T-helper 1 cell treated with Interleukin-12 subunit alpha and Interleukin-12 subunit beta and Interleukin-4 antibody, amounts not matched to agents 30 ng/mL and 1 ng/mL, for 36 hours (primary cell): ENCODE measurements at places on chromosomes 5 and 9. TPM values are rescaled to one million over a fixed set of nuclear protein-coding genes. Genes with fewer than 3 reads are reported as not detected.

Gene COL15A1
- 0.49 and 0.51 TPM in 2 replicates for total RNA-seq

Gene KCNV2
- total RNA-seq, result not detected in 2 replicates

Gene C5orf46
- total RNA-seq, result not detected in 2 replicates

Gene PLPP7
- not detected in 2 replicates for total RNA-seq

Gene MAMDC4
- 21.5 and 26.0 TPM in 2 replicates for total RNA-seq

Gene SEC16A
- 89.4 and 92.9 TPM in 2 replicates for total RNA-seq

Gene FCN1
- not detected in 2 replicates for total RNA-seq

Gene RASEF
- not detected in 2 replicates for total RNA-seq

Gene GABRA1
- not detected in 2 replicates for total RNA-seq

Gene OGN
- 0.15 TPM in 1 of 2 replicates, not detected in the other for total RNA-seq

Gene NME5
- total RNA-seq, result not detected in 2 replicates

Gene STC2
- total RNA-seq, result 8.6 and 12.4 TPM in 2 replicates

Gene SAP30L
- 42.0 and 44.1 TPM in 2 replicates for total RNA-seq

Gene ZFP2
- total RNA-seq, result 0.24 and 0.32 TPM in 2 replicates

Gene SYNPO
- total RNA-seq, result not detected in 2 replicates

Gene PROB1
- 5.2 TPM in 2 replicates for total RNA-seq

Gene NELFB
- 64.6 and 66.9 TPM in 2 replicates for total RNA-seq

Gene PCDHGC4
- total RNA-seq, result 0.37 TPM in 1 of 2 replicates, not detected in the other

Gene TRPM3
- total RNA-seq, result not detected in 2 replicates

Gene OR1J2
- total RNA-seq, result not detected in 2 replicates

Gene SLC22A5
- 4.8 and 5.0 TPM in 2 replicates for total RNA-seq

Gene SOX30
- 0.10 and 0.12 TPM in 2 replicates for total RNA-seq

Gene KCNIP1
- not detected in 2 replicates for total RNA-seq

Gene EGFLAM
- total RNA-seq, result not detected in 2 replicates

Gene PDE8B
- total RNA-seq, result not detected in 2 replicates

Gene DMRTA1
- total RNA-seq, result not detected in 2 replicates

Gene DBH
- 0.05 TPM in 1 of 2 replicates, not detected in the other for total RNA-seq

Gene IL17B
- not detected in 2 replicates for total RNA-seq

Gene GAPT
- total RNA-seq, result not detected in 2 replicates

Gene GADD45G
- total RNA-seq, result 33.7 and 34.2 TPM in 2 replicates

Gene MAMDC2
- total RNA-seq, result not detected in 2 replicates

Gene SERF1A
- 3.0 and 4.1 TPM in 2 replicates for total RNA-seq

Gene CEP120
- total RNA-seq, result 41.2 and 43.2 TPM in 2 replicates

Gene GPR21
- 0.32 TPM in 1 of 2 replicates, not detected in the other for total RNA-seq

Gene CAMK2A
- total RNA-seq, result not detected in 2 replicates

Gene ARHGEF39
- 7.8 and 8.7 TPM in 2 replicates for total RNA-seq

Gene TLX3
- total RNA-seq, result not detected in 2 replicates

Gene ECSCR
- 0.61 and 0.76 TPM in 2 replicates for total RNA-seq

Gene PCDHB5
- total RNA-seq, result not detected in 2 replicates

Gene FRRS1L
- total RNA-seq, result not detected in 2 replicates

Gene IFNB1
- not detected in 2 replicates for total RNA-seq

Gene SLC6A19
- not detected in 2 replicates for total RNA-seq
